ENCODE measurements at places on chromosomes 12 and 14.

DNA sequence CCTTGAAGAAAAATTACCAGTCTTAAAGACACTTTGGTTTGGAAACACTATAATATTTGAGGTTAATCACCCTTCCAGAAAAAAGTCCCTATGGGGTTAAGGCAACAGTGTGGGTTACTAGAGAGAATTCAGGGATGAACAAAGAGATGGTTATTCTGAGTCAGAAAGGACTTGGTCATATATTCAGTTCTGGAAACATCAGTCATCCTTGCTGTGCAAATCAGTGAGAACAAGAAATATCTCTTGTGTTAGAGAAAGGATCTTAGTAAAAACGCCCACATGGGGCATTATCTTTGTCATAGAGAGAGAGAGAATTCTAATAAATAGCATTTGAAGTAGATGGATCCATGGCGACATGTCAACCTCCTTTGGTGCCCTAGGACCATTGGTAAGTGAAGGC lies 59.4 kb upstream of the E2F7 start:
- DNase-seq, result no peak

GRCh38 chr14:33349871-33350270 lies 411.2 kb downstream of the NPAS3 start:
- DNase-seq, result no peak

DNA sequence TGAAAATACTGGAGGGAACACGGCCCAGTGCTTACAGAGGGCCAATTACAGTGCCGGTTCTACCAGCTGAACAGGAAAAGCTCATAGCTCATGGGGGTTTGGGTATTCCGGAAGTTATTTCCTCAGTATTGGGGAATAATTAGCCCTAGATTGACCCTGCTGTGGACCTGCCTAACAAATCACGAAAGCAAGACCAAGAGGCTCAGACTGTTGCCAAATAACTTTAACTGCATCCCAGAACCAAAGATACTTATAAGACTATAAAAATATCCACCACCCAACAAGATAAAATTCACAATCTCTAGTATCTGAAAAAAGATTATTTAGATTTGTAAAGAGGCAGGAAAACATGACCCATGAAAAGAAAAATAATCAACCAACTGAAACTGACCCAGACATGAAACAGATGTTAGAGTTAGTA lies 8.0 kb upstream of the OR5AU1 start:
- no peak for DNase-seq

DNA sequence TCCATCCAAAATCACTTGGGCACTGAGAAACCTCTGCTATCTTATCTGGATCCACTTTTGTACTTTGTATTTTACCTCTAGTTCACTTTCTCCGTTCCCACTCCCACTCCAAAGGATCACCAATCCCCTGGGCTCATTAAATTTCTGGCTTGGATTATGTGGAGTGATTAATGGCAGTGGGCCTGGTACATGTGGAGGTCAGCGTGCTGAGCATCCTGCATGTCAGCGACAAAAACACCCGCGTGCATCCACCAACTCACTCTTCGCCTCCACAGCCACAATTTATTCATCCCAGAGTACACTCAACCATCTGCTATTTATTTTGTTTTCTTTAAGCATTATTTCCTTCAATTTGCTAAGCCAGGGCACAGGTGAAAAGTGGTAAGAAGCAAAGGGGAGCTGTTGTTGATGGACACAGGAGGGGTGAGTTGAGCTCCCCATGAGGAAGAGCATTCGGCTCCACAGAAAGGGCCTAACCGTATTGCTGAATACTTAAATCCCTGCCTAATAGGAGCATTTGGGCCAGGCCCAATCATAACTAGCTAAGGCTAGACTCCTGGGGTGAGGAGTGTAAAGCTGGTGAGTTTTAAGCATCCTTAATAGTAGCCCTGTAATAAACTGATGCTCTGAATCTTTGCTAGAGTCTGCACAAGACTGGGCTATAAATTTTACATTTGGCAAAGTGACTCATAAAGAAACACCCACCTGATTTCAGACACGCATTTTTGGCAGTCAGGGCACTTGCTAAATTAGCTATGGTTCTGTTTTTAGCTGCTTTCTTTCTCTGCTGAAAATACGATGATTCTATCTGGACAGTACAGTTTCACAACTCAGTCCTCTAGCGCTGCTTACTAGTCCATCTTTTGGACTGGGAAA lies 137.8 kb downstream of the SLC25A21 start:
- DNase-seq, result no peak

Data from suppressor macrophage treated with lipopolysaccharide for 1 hour (primary cell).